ENCODE measurements at places on chromosomes 13 and 19. TPM values are rescaled to one million over a fixed set of nuclear protein-coding genes. Genes with fewer than 3 reads are reported as not detected.

DNA sequence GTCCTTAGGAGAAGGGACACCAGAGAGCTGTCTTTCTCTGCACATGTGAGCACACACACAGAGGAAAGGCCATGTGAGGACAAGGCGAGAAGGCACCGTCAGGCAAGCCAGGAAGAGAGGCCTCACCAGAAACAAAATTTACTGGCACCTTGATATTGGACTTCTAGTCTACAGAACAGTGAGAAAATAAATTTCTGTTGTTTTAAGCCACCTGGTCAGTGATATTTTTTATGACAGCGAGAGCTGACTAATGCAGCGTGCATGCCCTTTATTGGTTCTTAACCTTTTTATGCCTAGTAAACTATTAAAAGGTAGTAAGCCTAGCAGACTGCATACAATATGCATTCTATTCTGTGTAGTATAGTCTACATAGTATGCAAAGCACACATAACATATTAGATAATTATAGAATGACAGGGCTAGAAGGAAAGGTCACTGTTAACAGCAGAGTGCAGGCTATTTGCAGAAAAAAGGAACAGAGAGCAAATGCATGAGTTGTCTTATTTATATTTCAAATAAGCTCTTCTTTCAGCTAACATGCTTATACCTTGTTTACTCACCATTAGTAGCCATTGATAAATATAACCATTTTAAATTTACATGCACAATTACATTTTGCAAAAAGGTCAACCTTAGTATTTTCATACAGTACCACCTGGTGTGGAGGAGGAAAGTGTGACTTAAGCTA, 25.2 kb upstream of the KATNAL1 start:
- DNase-seq: no peak

Gene CLEC4M
- total RNA-seq: not detected

DNA sequence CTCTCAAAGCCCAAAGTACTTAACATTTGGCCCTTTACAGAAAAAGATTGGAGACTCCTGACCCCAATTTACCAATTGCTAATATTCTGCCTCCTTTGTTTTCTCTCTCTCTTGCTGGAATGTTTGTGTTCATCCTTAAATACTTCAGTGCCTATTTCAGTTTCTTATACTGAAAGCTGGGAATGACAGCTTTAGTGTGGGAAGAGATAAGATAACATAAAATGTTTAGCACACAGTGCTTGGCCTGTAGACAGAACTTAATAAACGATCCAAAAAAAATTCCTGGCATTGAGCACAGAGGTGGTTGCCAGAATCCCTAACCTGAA, 3.0 kb upstream of the PLEKHF1 start:
- no peak for DNase-seq

DNA sequence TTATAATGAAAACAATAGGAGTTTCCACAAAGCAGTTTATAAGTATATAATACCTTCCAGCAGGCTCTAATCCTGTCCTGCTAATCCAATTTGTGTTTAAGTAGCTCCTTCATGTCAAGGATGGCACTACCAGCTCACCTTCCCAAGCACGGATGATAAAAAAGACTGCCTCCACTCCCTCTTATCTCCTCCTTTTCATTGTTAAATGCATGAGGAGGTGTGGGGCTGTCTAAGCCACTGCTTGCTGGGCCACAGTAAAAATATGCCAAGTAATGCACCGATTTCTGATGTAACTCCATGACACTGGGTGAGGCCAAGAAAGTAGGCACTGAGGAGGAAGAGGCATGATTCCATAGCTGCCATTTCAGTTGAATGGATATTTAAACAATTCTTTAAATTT, 193.1 kb downstream of the ZIC5 start:
- DNase-seq: no peak

GRCh38 chr13:113923376-113924063, 50.4 kb downstream of the C13orf46 start:
- DNase-seq: no peak

GRCh38 chr13:92717857-92718256, 508.8 kb upstream of the GPC6 start:
- DNase-seq: no peak

GRCh38 chr19:3234800-3235199, 10.3 kb downstream of the CELF5 start:
- peak; percentile 31 for DNase-seq

- no peak for DNase-seq
Observed at GRCh38 chr13:26168237-26168814, 53.8 kb downstream of the RNF6 start.

Gene TNFSF11
- total RNA-seq: 0.94 TPM

Gene TNNT1
- total RNA-seq: not detected

Gene ZNF813
- total RNA-seq: 5.0 TPM

Gene EPSTI1
- total RNA-seq: 59.0 TPM

Gene IRS2
- 3.3 TPM for total RNA-seq

GRCh38 chr19:50607874-50608785, 31.6 kb downstream of the SYT3 start:
- DNase-seq: peak; percentile 84

GRCh38 chr13:74633734-74634133, 499.5 kb upstream of the KLF12 start:
- no peak for DNase-seq

DNA sequence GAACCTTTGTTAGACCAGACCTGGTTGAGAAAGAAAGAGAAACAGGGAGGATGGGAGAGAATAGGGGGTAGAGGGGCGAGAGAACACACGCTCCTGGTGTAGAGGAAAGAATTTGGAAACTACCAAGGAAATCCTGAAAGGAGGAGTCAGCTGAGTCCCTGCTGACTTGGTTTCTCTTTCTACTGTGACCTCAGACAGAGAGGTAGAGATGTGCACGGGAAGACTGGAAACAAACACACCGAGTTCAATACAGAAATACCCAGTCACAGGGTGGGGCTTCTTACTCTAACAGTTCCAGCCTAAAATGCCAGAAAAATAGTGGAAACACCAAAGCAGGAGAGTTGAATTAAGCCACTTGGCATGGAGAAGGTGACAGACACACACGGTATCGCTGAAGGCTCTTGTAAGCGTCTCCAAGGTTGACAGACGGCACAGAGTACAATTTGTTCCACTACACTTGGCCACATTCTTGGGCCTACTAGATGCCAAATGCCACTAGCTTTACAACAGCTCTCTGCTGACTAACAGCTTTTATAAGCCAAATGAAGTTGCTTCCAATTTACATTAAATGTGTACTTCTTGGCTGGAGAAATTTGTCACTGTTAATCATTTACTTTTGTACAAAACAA, 28.1 kb downstream of the LATS2 start:
- DNase-seq: no peak

- DNase-seq: peak; percentile 93
Observed at GRCh38 chr13:79451500-79451962, 29.4 kb upstream of the NDFIP2 start.

DNA sequence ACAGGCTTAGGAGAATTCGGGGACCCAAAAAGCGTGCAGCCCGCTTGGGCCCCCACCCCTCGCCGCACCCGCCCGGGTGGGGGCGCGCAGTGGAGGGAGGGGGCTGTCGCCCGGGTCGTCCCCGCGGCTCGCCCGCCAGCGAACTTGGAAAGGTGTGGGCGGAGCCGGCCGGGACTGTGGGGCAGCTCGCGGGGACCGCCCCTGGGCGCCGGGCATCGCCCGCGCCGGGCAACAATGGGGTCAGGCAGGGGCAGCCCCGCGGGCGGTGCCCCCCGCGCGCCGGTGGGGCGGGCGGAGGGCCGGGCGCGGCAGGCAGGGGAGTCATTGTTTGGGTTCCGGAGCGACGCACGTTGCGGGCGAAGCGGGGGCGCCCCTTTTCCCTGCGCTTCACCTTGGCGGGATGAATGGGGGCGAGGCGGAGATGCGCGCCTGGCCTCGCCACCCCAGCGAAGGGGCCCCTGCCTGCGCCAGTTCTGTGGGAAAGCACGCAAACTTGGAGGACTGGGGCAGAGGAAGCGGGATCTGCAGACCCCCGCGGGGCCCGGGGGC, 647 bp upstream of the KLF12 start:
- peak; percentile 74 for DNase-seq

Gene VSTM2B
- total RNA-seq: not detected

Gene TSHZ3
- 0.82 TPM for total RNA-seq

- DNase-seq: no peak
Observed at GRCh38 chr19:31992750-31993149, 352.7 kb upstream of the ZNF507 start.

DNA sequence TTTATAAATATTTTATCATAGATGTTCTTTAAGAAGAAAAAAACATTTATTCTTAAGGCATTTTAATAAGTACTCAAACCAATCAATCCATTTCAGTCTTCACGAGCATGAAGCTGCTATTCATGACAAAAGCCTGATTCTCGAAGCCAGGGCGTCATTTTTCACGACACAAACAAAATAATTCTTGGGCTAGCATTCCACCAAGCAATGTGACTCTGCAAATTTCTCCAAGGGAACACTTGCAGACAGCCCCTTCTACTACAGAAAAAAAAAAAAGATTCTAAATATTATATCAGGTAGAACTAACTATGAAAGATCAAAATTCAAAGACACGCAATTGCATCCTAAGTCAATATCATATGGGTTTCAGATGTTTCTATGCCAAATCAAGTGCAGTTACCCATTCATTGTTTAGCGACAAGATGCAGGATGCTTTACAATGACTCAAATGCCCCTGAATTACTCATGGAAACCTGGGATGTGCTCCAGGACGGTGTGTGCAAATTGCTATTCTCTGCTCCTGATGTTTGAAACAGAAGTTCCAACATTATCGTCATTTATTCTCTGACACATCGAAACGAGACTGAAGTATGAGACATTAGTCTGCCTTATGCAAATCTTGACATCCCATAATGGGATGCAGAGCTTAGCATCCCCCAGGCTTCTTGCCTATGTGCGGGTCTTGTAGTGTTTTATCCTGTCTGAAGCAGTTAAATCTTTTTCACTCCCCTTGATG, 517.7 kb downstream of the MYO16 start:
- no peak for DNase-seq

Gene URAD
- total RNA-seq: not detected

Gene AZU1
- not detected for total RNA-seq

Gene CLEC11A
- total RNA-seq: 2.3 TPM

- DNase-seq: no peak
Observed at GRCh38 chr13:92221916-92222315, 823.5 kb downstream of the GPC5 start.

GRCh38 chr13:94251831-94252608, 227.5 kb downstream of the DCT start:
- DNase-seq: no peak

DNA sequence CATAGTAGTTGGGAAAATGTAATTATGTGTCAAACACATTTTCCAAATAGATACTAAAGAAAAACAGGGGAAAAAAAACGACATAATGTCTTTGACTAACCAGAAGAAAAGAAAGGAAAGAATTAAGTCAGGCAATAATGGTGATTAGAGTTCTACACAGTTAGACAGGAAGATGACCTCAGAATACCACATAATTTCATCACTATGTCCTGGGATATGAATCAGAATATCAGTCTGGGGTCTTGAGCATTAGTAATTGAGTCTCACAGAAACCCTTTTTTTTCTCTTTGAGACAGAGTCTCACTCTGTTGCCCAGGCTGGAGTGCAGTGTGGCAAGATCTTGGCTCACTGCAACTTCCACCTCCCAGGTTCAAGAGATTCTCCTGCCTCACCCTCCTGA, 503.4 kb downstream of the SLITRK1 start:
- no peak for DNase-seq

DNA sequence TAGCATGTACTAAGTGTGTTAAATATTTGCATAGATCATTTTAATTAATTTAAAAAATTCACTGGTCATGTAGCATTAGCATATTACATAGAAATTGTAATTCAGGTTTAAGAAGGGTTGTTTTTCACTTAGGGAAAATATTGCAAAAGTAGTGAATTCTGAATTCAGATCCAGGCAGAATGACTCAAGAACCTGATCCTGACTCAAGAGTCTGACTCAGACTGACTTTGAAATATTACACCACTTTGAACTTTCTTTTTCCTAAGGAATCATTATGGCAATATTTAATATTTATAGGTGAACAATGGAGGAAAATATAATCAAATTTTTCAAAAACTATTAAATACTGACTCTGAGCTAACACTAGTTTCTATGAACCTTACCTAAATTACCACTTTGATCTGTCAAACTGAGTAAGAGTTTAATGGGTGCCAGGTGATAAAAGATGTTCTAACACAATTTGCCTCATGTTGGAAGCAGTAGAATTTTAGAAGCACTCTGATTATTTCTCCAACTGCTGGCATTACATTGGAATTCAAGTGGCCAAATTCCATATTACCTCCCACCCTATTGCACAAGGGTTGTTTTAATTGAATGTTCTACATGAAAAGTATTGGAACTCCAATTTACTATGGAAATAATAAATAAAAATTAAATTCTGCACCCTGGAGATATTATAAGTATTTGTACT, 261.6 kb downstream of the SLITRK1 start:
- DNase-seq: no peak

Gene SEMA6B
- not detected for total RNA-seq

Gene CD209
- total RNA-seq: not detected

Gene HTR2A
- not detected for total RNA-seq

Gene MYBPC2
- not detected for total RNA-seq
